ENCODE measurements at places on chromosomes 2 and 18.

DNA sequence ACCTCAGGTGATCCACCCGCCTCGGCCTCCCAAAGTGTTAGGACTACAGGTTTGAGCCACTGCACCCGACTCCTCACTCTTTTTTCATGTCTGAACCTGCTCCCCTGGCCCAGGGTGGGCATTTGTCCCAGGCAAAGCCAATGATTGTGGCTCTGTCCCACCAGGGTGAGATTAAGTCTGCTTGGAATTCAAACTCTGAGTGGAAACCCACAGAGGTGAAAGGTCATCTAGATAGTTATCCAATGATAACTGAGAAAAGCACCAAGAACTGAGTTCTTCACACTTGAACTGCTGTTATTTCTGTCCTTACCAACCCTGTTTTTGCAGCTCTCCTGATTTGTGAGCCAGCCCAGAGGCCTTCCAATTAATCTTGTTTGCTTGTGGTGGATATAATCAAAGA is 62.4 kb upstream of the ACVR1 start:
- no peak for DNase-seq

DNA sequence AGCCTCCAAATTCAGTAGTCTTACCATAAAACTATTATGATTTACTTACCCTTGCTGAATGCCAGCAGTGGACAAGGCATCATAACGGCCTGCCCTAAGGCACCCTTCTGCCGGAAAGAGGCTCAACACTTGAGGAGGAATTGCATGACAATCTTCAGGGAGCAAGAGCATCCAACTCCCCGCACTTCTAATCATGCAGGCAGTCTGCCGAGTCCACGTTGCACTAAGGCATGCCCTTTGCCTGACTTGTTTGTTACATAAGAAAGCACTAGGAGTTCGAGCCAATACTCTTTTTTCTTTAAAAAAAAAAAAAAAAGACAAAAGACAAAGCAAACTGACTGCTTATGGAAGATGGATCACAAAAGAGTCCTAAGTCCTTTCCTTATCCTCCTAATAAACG is 17.9 kb upstream of the SPTBN1 start:
- no peak for DNase-seq

DNA sequence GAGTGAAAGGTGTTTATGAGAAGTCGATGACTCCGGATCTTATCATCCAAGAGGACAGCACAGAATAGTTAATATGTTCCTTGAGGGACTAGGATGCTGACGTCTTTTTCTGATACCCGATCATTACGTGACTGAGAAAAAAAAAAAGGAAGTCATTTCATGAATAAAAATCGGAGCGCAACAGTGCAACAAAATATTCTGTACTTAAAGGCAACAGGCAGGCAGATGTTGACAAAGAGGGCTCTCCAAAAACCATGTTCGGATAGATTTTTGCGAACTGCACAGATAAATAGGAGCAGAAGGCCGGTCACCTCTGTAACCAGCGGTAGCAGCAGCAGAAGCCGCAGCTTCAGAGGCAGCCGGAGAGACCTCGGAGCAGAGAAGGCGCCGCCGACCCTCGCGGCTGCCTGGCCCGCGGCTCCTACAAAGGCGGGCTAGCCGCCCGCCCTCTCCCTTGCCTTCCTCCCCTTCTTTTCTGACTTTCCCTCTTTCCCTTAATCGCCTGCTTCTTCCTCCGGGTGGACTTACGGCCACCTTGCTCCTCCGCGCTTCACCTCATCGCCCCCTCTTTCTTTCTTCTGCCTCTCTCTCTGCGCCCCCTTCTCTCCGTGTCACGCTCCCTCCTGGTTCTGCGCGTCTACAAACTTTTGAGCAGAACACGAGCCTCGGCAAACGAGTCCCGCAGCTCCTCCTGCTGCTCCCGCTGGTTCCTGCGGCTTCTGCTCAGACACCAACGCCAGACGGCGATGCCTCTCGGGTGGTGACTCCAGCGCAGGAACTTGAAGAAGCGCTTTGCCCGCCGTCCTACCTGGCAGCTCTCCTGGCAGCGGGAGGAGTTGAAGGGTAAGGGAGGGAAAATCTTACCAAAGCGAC is at the start of gene ADCYAP1:
ADCYAP1 (plus strand) TSS at position 654 of the 873 bp plus-strand sequence. CDS start 516 bp downstream, outside the sequence.
- no peak for DNase-seq

DNA sequence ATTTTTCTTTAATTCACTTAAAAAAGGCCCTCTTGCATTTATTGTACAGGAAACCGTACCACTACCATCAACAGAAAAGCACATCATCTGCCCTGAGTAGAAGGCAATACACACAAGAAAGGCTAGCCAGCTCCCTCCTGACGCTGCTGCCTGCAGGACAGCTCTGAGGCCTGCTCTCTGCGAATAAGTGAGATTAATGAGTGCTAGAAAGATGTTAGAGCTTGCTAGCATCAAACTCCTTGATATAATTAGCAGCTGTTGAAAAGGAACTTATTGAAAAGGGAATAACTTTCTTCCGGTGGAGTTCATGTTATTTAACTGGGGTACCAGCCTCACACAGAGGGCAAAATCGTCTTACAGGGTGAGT is 56.1 kb downstream of the INHBB start:
- no peak for DNase-seq

DNA sequence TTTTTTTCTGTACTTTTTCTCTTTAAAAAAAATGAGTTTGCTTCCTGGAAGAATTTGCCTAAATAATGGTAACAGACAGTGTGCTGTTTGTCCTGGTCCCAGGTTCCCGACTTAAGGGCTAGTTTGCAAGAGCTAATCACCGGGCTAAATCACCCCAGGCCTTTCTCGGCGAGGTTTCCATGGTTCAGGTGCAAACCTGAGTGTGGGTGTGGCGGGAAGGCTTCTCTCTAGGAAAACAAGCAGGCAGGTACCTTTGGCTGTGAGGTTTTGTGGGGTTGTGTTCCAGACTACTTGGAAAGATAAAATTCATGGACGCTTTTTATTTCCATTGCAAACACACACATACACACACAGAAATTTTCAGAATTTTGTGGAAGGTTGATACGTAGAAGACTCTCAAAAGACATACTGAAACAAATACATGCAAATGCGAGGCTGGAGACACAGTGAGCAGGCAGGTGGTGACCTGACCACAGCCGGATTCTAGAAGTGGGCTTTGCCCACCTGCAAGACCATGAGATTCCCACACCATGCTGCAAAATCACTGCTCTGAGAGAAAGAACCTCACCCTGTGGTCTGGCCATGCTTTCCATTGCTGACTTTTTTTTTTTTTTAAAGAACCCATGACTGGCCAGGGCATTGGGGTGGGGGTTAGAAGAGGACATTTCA is 815 bp downstream of the CNDP1 start:
- no peak for DNase-seq

DNA sequence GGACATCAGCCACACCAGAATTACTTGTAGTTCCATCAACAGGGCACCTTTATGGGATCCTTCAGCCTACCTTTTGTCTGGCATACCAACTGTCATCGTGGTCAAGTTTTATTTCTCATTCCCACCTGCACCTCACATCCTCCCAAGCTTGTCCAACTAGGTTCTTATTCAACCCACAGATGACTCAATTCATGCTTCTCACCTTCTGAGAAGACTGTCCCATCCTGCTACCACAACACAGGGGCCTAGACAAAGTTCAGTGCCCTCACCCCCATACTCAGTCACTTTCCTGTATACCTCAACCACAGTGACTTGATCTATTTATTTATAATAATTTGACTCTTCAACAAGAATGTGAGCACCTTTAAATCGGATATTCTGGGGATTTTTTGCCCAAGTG is 114.4 kb upstream of the ACVR1C start:
- DNase-seq: no peak

GRCh38 chr2:45862843-45863242 is 211.4 kb downstream of the PRKCE start:
- no peak for DNase-seq

- no peak for DNase-seq
Measured at GRCh38 chr2:122077771-122078170, 322.3 kb downstream of the TSN start.

GRCh38 chr18:44599412-44599811 is 81.3 kb upstream of the SETBP1 start:
- no peak for DNase-seq

DNA sequence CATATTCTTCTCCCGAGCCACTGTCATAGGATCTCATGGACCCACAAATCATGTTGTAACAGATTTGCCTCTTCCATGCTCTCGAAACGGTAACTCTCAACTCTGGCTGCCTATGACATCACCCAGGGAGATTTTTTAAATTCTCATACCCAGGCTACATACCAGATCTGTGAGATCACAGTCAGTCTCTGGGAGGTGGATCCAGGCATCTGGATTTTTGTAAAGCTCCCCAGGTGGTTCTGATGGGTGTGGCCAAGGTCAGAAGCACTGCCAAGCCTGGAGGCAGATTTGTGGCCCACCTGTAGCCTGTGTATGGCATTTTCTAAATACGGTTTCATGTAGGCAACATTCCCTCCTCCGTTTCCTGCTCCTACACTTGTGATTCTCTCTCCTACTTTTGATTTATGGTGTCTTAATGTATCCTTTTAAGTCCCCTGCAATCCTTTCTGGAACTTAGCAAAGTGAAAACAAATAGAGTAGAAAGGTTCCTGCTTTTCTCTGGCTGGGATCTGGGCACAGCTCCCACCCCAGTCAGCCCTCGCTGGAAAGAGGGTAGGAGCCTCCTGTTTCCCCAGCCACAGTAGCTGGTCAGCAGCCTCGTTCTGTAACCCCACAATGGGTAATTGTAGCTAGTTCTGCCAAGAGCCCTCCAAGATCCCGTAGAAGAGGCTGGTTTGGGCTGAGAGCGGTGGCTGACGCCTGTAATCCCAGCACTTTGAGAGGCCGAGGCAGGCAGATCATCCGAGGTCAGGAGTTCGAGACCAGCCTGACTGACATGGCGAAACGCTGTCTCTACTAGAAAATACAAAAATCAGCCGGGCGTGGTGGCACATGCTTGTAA is 96.2 kb downstream of the KLHL29 start:
- DNase-seq: no peak

DNA sequence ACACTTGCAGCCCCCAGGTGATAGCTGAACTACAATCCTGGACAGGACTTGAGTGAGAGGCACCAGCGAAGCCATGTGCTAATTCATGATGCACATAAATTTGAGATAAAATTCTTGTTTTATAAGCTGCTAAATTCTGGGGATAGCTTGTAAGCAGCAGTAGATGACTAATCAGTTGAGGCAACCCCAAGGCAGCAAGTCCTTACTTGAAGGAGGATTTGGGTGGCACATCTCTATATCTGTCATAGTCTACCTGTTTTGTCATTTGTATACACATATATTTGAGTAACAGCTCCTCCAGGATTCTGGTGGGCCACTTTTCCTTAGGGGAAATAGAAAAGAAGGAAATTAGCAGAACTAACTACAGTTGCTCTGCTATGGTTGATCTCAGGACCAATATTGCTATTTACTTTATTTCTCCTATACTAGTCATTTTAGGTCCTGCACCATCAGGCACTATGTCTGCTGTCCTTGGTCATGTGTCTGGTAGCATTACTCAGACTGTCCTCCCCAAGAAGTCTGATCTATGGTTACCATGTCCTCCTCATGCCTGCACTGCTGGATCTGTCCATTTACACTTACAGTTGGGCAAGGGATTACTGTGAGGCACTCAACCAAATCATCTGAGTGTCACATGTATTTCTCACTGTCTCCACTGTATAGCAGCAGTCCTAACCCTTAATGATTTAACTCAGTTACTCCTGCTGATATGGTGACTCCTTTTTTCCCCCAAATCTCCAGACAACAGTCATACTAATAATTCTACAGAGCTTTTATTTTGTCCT is 436.0 kb upstream of the CWC22 start:
- DNase-seq: no peak

GRCh38 chr2:149899390-149899789 is 311.8 kb upstream of the MMADHC start:
- DNase-seq: no peak

- DNase-seq: no peak
Measured at GRCh38 chr2:27705851-27706622, 42.3 kb downstream of the SLC4A1AP start.

GRCh38 chr2:126912201-126912600 is 13.5 kb downstream of the TEX51 start:
- no peak for DNase-seq

GRCh38 chr18:14925281-14925709 is 177.3 kb downstream of the ANKRD30B start:
- no peak for DNase-seq

GRCh38 chr2:175180701-175181103 is 808 bp downstream of the ATP5MC3 start:
- DNase-seq: no peak

GRCh38 chr2:169771021-169771420 is 27.6 kb upstream of the SSB start:
- DNase-seq: no peak

DNA sequence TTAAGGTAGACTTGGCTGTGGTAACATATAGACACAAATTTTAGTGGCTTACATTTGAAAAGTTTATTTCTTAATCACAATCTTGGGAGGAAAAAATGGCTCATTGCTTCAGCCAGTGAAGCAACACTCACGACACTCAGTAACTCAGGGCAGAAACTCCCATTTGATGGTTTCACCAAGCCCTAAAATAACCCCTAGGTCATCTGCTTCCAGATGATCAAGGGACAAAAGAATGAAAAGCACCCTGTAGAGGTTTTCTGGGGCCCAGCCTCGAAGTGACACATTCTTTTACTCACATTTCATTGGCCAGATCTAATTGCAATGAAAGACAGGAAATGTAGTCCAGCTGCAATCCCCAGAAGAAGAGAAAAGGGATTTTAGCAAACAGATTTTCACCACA is 275.9 kb downstream of the TMX3 start:
- no peak for DNase-seq

- DNase-seq: no peak
Measured at GRCh38 chr18:13051950-13052349, 60.8 kb downstream of the CEP192 start.

- no peak for DNase-seq
Measured at GRCh38 chr2:64942693-64943092, 46.5 kb upstream of the SLC1A4 start.

- DNase-seq: no peak
Measured at GRCh38 chr2:118122594-118123281, 34.5 kb downstream of the INSIG2 start.

DNA sequence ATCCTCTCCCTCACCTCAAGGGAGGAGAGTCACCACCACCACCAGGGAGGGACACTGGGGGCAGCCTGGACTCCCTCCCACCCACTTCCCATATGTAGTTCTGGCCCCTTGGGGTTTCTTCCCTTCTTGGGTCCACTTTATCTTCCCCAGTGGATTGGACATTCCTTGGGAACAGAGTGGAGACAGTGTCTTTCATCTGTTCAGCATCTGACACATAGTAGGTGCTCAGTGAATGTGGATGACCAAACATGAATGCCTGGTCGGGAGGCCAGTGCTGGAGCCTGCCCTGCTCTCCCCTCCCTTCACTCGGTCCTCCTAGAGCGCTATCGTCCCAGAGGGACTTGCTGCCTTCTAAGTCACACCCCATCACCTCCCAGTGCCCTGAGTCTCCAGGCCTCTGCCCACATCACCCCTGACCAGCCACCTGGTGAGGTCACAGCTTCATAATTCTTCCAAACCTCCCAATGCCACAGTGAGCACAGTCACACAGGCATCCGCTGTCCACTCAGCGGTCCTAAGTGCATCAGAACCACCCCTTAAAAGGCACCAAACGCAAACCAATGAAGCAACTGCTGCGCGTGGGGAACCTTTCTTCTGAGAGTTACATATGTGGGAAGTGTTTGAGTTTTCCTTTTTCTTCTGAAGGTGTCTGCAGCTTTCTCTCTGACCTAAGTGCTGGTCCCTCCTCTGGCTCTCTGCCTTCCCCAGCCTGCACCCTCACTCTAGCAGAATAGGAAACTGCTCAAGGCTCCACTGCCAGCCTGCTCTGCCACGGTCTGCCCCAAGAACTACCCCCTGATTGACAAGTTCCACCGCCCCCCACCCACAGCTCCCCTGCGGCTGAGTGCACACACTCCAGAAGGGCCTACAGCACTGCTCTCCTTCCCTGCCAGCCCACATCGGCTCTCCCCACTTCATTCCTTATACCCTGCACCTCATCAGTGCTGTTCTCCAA is 7.2 kb upstream of the SFXN5 start:
- no peak for DNase-seq

- no peak for DNase-seq
Measured at GRCh38 chr18:52888014-52888413, 548.0 kb downstream of the DCC start.
